ENCODE measurements at places on chromosomes 13 and 19. TPM values are rescaled to one million over a fixed set of nuclear protein-coding genes. Genes with fewer than 3 reads are reported as not detected.
A peak's percentile ranks its signal among the peaks of the same experiment; 100 is the strongest.

- no peak overlapping the region for H3K4me3 ChIP-seq
- no peaks in the 10 kb centered on the region for H3K27me3 ChIP-seq
- no peak for DNase-seq
- no peak overlapping the region for H3K27ac ChIP-seq
- H3K36me3 ChIP-seq, result peaks cover 7% of the 10 kb centered on the region
Measured at GRCh38 chr13:27097691-27098090, 73.9 kb downstream of the USP12 start.

DNA sequence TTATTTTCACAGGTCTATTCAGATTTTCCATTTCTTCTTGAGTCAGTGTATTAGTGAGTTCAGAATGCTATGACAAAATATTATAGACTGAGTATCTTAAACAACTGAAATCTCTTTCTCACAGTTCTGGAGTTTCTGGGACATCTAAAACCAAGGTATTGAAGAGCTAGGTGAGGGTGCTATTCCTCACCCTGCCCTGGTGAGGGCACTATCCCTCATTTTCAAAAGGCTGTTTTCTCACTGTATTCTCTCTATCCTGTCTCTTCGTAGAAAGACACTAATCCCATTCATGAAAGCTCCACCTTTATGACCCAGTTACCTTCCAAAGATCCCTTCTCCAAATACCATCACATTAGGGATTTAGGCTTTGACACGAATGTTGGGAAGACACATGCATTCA, 1617.1 kb downstream of the PCDH9 start:
- no peaks in the 10 kb centered on the region for H3K4me1 ChIP-seq
- no peak overlapping the region for H3K4me3 ChIP-seq
- no peak for DNase-seq

GRCh38 chr13:65154661-65155447, 2075.3 kb downstream of the PCDH9 start:
- no peaks in the 10 kb centered on the region for H3K4me1 ChIP-seq
- no peak overlapping the region for H3K27ac ChIP-seq
- H3K27me3 ChIP-seq, result no peaks in the 10 kb centered on the region

DNA sequence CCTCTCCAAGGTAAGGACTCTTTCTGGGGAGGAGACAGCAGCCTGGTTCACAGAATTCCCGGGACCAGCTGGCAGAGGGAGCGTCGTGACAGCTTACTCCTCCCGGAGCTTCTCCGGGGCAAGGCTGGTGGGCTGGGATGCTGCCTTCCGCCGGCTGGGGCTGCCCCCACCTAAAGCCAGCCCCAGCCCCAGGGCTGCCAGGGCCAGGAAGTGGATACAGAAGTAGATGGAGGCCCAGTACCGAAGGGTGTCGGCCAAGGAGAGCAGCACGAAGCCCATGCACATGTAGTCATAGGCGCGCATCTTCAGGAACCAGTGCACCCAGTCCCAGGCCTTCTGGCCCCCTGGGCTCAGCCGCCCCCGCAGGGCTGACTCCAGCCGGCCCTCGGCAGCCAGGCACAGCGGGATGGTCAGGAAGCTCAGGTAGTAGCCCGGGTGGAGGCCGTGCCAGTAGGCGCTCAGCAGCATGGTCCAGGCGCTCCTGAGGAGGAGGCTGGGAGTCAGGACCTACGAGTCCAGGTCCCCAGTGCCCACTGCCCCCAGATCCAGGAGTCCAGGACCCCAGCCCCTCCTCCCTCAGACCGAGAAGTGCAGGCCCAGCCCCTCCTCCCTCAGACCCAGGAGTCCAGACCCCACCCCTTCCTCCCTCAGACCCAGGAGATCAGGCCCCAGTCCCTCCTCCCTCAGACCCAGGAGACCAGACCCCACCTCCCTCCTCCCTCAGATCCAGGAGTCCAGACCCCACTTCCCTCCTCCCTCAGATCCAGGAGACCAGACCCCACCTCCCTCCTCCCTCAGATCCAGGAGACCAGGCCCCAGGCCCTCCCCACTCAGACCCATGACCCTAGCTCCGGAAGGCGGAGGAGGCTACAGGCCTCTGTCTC, 1.2 kb upstream of the TMC4 start:
- no peaks in the 10 kb centered on the region for H3K36me3 ChIP-seq
- H3K4me3 ChIP-seq, result no peak overlapping the region
- no peak overlapping the region for H3K27ac ChIP-seq
- no peaks in the 10 kb centered on the region for H3K4me1 ChIP-seq
- H3K27me3 ChIP-seq, result peaks cover 7% of the 10 kb centered on the region
- DNase-seq, result no peak

- H3K4me1 ChIP-seq, result no peaks in the 10 kb centered on the region
- no peak for DNase-seq
- H3K4me3 ChIP-seq, result no peak overlapping the region
- H3K27ac ChIP-seq, result no peak overlapping the region
- H3K36me3 ChIP-seq, result no peaks in the 10 kb centered on the region
- H3K27me3 ChIP-seq, result no peaks in the 10 kb centered on the region
Measured at GRCh38 chr13:60090574-60090973, 73.2 kb downstream of the DIAPH3 start.

- DNase-seq, result no peak
- H3K4me3 ChIP-seq, result no peak overlapping the region
Measured at GRCh38 chr13:62320129-62321108, 904.8 kb upstream of the PCDH20 start.

GRCh38 chr19:46488551-46488950, 7.1 kb downstream of the PNMA8B start:
- peaks cover 54% of the 10 kb centered on the region for H3K27me3 ChIP-seq
- H3K4me3 ChIP-seq, result no peak overlapping the region
- H3K36me3 ChIP-seq, result no peaks in the 10 kb centered on the region
- H3K27ac ChIP-seq, result no peak overlapping the region
- DNase-seq, result no peak

The SHFL gene
- total RNA-seq, result 26.2 TPM

The PLA2G4C gene
- 18.5 TPM for total RNA-seq

The GARIN5A gene
- not detected for total RNA-seq

- peak overlapping the region; percentile 69 for H3K4me3 ChIP-seq
- no peaks in the 10 kb centered on the region for H3K36me3 ChIP-seq
- peaks cover 30% of the 10 kb centered on the region for H3K4me1 ChIP-seq
- no peak for DNase-seq
Measured at GRCh38 chr19:40348961-40349507, 539 bp downstream of the PLD3 start.

DNA sequence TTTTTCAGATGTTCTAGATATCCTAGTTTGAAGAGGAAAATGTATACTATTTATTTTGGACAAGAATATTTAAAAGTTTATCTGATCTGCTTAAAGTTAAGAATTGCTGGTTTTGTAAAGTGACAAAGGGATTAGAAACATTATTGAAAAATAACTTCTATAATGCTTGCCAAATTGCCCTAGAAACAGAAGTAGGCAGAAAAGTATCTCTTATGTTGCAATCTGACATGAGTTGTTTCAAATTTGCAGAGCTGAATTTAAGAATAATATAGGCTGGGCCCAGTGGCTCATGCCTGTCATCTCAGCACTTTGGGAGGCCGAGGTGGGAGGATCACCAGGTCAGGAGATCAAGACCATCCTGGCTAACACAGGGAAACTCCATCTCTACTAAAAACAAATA, 777.1 kb downstream of the LIG4 start:
- no peaks in the 10 kb centered on the region for H3K4me1 ChIP-seq
- no peak overlapping the region for H3K4me3 ChIP-seq
- no peak for DNase-seq
- no peaks in the 10 kb centered on the region for H3K27me3 ChIP-seq
- H3K36me3 ChIP-seq, result no peaks in the 10 kb centered on the region
- no peak overlapping the region for H3K27ac ChIP-seq

The HCST gene
- 5.8 TPM for total RNA-seq

DNA sequence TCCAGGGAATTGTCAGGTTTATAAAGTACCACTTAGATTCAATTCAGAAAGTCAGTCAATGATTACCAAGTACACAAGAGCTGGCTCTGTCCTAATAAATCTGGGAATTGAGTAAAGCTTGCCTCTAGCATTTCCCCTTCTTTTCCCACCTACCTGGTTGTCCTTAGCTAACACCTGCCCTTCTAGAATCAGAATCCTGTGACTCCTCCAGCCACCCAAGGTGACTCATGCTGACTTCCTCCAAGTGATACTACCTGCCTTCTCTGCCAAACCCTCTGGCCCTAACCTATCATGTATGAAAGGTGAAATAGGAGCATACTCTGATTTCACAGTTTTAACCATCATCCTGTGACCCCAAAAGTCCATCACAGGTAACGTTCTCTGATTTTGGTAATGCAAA, 151.2 kb downstream of the DIAPH3 start:
- no peaks in the 10 kb centered on the region for H3K27me3 ChIP-seq
- no peak overlapping the region for H3K4me3 ChIP-seq
- H3K36me3 ChIP-seq, result no peaks in the 10 kb centered on the region
- H3K4me1 ChIP-seq, result no peaks in the 10 kb centered on the region
- DNase-seq, result no peak

The SLITRK1 gene
- total RNA-seq, result not detected

DNA sequence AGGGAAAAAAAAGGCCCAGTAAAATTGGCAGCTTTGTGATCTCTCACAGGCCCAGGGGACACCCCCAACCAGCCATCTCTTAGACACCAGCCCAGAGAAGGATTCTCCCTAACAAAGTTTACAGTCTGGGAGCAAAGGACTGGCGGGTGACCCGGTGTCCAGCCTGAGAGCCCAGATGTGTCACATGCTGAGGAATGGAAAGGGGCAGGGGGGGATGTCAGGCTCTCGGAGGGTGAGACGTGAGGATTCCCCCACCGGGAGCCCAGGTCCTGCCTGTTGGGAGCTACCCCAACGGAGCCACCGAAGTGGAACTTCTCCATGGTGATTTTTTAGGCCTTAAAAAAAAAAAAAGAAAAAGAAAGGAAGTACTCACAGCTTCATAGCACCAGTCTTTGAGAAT, 4.8 kb upstream of the CTXN1 start:
- peaks cover 50% of the 10 kb centered on the region for H3K36me3 ChIP-seq
- no peaks in the 10 kb centered on the region for H3K27me3 ChIP-seq
- H3K4me1 ChIP-seq, result peaks cover 62% of the 10 kb centered on the region
- no peak for DNase-seq

GRCh38 chr13:72745260-72745659, 17.5 kb downstream of the BORA start:
- peaks cover 9% of the 10 kb centered on the region for H3K36me3 ChIP-seq
- H3K27ac ChIP-seq, result no peak overlapping the region
- H3K27me3 ChIP-seq, result no peaks in the 10 kb centered on the region
- no peak overlapping the region for H3K4me3 ChIP-seq
- H3K4me1 ChIP-seq, result peaks cover 5% of the 10 kb centered on the region

GRCh38 chr19:14149509-14149994, 13.2 kb upstream of the ASF1B start:
- no peak overlapping the region for H3K4me3 ChIP-seq
- peak overlapping the region; percentile 75 for H3K27ac ChIP-seq
- H3K36me3 ChIP-seq, result peaks cover 35% of the 10 kb centered on the region
- DNase-seq, result peak; percentile 96
- no peaks in the 10 kb centered on the region for H3K27me3 ChIP-seq

The LRRC8E gene
- total RNA-seq, result not detected

The TMEM59L gene
- 5.4 TPM for total RNA-seq

GRCh38 chr13:98514288-98514687, 62.6 kb downstream of the STK24 start:
- no peak overlapping the region for H3K4me3 ChIP-seq
- H3K36me3 ChIP-seq, result peaks cover 11% of the 10 kb centered on the region
- H3K27ac ChIP-seq, result no peak overlapping the region
- DNase-seq, result no peak
- H3K4me1 ChIP-seq, result peaks cover 56% of the 10 kb centered on the region

The SOX1 gene
- 0.36 TPM for total RNA-seq

- H3K4me1 ChIP-seq, result no peaks in the 10 kb centered on the region
- no peaks in the 10 kb centered on the region for H3K36me3 ChIP-seq
- H3K27ac ChIP-seq, result no peak overlapping the region
- H3K27me3 ChIP-seq, result no peaks in the 10 kb centered on the region
- no peak for DNase-seq
Measured at GRCh38 chr13:30097089-30097488, 210.3 kb downstream of the KATNAL1 start.

The JSRP1 gene
- total RNA-seq, result not detected

- no peak overlapping the region for H3K4me3 ChIP-seq
- no peak for DNase-seq
- peaks cover 3% of the 10 kb centered on the region for H3K4me1 ChIP-seq
- H3K27ac ChIP-seq, result no peak overlapping the region
- H3K36me3 ChIP-seq, result no peaks in the 10 kb centered on the region
Measured at GRCh38 chr13:90414691-90415596, 932.5 kb upstream of the MIR17HG start.

DNA sequence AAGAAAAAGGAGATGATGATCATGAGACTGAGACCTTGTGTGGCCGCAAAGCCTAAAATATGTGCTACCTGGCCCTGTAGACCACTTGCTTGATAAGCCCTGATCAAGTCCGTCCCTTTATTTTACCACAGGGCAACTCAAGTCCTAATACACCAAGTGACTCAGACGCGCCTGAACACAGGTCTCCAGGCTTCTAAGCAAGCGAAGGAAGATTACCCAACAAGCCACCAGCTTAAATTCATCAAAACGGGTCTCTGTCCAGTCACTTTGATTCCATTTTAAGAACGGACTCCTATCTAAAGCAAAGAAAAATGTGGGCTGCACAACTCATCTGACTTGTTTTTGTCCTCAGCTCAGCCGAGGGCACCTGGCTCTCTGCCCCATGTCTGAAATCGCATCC, 26.8 kb downstream of the SLC7A1 start:
- no peak overlapping the region for H3K27ac ChIP-seq
- DNase-seq, result no peak
- peaks cover 45% of the 10 kb centered on the region for H3K4me1 ChIP-seq

The GPR108 gene
- total RNA-seq, result 67.3 TPM

The EDNRB gene
- 16.4 TPM for total RNA-seq

The NLRP4 gene
- not detected for total RNA-seq

GRCh38 chr13:51697181-51697580, 106.8 kb downstream of the DHRS12 start:
- H3K27ac ChIP-seq, result no peak overlapping the region
- no peaks in the 10 kb centered on the region for H3K4me1 ChIP-seq

DNA sequence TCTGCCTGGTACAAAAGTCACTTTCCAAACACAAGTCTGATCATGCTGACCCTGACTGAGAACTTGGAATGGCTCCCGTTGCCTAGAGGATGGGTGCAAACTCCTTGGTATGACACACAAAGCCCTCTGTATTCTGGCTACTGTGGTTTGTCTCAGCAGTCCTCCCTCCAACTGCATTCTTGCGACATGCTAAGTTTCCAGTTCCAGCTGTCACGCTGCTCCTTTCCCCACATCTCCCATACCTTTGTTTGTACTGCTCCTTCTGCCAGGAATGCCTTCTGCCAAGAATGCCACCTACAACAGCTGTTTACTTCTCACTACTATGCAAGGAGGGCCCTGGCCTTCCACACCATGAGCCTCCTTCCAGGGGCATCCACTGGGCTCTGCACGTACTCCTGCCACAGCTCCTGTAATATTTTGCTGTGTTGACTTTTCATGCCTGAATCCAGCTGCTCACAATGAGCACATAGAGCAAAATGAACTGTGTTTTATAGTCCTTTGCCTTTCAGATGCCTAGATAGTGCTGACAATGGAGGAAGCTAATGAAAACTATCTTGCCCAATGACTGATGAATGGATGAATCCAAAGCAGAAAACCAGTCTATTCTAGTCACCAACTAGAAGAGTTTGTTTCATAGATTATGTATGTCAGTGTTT, 543.7 kb downstream of the EFNB2 start:
- H3K27ac ChIP-seq, result peak overlapping the region; percentile 19
- H3K27me3 ChIP-seq, result no peaks in the 10 kb centered on the region
- H3K4me3 ChIP-seq, result no peak overlapping the region
- H3K36me3 ChIP-seq, result no peaks in the 10 kb centered on the region
- no peak for DNase-seq

The KCNRG gene
- 2.5 TPM for total RNA-seq

- no peaks in the 10 kb centered on the region for H3K4me1 ChIP-seq
- no peak for DNase-seq
- no peaks in the 10 kb centered on the region for H3K27me3 ChIP-seq
- H3K4me3 ChIP-seq, result no peak overlapping the region
- H3K36me3 ChIP-seq, result no peaks in the 10 kb centered on the region
- H3K27ac ChIP-seq, result peak overlapping the region; percentile 55
Measured at GRCh38 chr13:50912851-50913250, 3.3 kb downstream of the RNASEH2B start.

All from sigmoid colon (tissue), 7 donors.